ENCODE measurements at places on chromosomes 4 and X.
A peak's percentile ranks its signal among the peaks of the same experiment; 100 is the strongest.

DNA sequence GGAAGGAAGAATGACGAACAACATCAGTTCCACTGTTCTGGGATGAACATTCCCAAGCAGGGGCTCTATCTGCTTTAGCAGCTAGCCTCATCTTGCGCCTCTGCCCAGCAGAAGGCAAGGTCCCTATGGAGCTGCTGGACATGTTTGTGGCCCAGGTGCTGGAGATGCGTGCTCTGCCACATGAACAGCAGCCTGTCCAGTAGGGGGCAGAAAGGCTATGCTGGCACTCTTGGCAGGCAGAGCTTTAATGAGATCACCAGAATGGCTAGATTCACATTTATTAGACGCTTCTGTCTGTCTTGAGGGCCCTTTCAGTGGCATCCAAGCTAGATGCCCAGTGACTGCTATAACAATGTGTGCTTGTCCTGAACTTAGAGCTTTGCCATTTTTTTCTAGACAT, 1826.0 kb downstream of the STIM2 start:
- no peak for DNase-seq

DNA sequence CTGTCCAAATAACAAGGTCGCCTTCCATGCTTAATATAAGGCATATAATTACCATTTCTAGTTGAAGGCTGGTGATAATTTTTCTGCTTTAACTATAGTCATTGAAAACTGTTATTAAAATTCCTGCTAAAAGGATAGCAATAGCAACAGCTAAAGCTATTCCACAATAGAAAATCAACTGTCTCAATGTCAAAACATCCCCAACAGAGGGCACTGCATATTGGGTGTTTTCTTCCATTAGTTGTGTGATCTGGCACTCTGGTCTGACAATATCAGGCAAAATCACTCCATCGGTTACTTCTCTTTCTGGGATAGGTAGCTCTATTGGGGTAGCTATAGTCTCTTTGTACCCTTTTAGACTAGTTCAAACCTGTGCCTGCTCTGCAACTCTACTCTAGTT, 53.5 kb downstream of the TMPRSS11F start:
- no peak for DNase-seq

- no peak for DNase-seq
These were observed 24.3 kb downstream of the TMEM255A start for GRCh38 chrX:120286733-120287512.

GRCh38 chr4:107130157-107130556, 94.0 kb upstream of the DKK2 start:
- no peak for DNase-seq

DNA sequence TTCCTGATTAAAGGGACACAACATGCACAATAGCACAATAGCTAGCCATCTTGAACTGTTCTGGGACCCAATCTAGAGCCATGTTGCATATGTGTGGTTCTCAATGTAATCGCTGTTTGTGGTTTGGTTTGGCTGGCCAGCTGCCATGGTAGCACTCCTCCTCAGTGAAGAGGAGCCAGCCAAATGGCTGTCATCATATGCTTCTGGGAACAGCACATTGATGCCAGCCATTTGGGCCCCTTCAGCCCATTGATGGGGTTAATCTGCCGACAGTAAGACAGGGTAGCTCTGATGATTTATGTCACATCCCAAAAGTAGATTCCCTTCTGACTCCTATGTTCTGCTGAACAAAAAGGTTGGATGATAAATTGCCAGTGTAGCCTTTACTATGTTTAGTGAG, 48.5 kb downstream of the AWAT2 start:
- no peak for DNase-seq

DNA sequence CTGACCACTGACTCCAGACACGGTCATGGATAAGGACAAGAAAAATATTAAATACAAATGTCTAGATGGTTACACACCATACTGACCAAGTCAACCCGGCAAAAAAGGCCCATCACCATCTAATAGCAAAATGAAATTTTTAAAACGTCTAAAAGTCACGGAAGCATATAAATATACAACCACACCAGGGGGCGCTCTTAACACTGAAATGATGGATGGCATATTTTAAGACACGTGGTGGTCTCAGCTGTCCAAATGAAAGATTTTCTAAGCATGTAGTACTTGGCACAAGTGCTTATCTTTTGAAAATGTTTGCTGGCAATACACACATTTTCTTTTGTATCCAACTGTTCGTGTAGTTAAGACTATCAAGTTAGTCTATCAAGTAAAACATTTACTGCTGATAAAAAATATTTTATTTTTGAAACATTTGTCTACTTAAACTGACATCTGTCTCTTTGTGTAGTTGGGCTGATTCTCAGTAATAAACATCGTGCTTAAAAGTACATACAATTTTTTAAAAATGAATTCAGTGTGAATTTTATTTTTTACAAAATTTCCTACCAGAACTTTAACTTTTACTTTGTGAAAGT, 64.6 kb downstream of the COX7B2 start:
- DNase-seq, result peak; percentile 56

- no peak for DNase-seq
These were observed 129.3 kb downstream of the CPEB2 start for GRCh38 chr4:15131551-15131950.

GRCh38 chrX:100591256-100592051, 6.7 kb downstream of the TNMD start:
- no peak for DNase-seq

DNA sequence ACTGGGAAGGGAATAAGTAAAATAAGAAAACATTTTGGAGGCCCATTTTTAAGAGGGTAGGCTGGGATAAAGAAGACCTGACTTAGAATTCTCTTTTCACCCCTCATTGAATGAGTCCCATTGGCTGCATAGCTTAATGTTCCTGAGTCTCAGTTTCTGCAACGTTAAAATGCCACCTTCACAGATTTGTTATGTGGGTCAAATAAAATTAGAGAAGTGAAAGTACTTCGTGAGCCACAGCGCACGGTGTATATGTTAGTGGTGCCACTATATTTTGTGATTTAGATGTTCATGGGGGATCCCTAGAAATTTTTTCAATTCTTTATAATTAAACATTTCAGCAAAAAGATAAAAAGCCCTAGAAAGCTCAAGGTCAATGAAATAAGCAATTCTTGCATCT, 109.2 kb upstream of the HS3ST1 start:
- no peak for DNase-seq

GRCh38 chrX:6826856-6827255, 291.9 kb upstream of the VCX3A start:
- DNase-seq, result no peak

DNA sequence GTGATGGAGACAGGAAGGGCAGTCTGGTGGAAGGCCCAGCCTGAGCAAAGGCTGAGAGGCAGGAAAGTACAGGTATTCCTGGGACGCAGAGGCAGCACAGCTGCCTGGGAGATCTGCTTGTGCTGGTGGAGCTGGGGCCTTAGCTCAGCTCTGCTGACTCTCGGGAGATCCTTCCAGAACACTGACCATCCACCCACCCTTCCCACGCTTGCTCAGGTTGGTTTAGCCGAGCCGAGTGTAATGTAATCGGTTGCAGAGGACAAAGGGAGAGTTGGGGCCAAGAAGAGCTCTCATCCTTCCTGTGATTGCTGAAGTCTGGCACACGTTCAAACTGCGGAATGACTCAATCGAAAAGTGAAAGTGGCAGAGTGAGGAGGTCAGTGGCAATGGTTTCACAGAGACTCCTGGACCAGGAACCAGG, 43.1 kb upstream of the GPR78 start:
- no peak for DNase-seq

DNA sequence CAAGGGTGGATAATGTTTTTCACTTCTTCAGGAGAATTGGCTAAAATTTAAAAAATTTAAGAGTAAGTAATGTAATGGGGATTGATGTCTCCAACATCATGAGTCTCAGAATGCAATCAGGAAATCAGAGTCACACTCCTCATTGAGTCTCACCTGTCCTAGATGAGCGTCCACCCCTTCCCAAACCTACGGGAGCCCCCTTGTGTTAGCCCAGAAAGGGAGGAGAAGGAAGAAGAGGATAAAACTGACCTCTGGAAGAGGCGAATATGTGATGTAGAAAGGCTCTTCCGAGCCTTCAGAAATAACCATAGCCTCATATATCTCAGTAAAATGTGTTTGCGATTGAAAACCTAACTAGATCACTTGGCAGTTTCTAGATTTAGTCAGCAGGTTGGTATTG, 157.1 kb downstream of the DCLK2 start:
- no peak for DNase-seq

DNA sequence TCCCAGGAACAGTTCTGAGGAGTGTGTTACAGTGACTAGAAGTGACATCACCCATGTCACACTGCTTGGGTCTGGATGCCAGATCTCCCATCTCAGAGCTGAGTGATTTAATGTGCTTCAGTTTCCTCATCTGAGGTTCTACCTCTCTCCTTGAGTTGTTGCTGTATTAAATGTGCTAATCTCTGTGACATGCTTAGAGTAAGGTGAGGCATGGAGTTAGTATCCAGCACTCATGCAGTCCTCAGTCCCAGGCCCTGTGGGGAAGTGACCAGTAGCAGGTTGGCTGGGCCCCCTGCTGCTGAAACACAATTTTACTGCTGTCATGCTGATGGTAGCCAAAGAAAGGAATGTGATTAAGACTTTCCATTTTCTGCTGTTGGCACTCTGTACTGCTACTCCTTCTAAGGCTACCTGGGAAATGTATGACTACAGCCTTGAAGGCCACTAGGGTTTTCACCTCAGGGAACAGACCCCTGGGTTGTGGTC, 639.6 kb downstream of the MID1IP1 start:
- no peak for DNase-seq

- DNase-seq, result no peak
These were observed 446.0 kb downstream of the FAM47A start for GRCh38 chrX:33686105-33686504.

GRCh38 chrX:39318506-39319343, 517.5 kb downstream of the MID1IP1 start:
- no peak for DNase-seq

- DNase-seq, result no peak
These were observed 122.9 kb upstream of the FMR1 start for GRCh38 chrX:147788641-147789350.

- DNase-seq, result no peak
These were observed 70.5 kb downstream of the SLC9A6 start for GRCh38 chrX:136055651-136056221.

DNA sequence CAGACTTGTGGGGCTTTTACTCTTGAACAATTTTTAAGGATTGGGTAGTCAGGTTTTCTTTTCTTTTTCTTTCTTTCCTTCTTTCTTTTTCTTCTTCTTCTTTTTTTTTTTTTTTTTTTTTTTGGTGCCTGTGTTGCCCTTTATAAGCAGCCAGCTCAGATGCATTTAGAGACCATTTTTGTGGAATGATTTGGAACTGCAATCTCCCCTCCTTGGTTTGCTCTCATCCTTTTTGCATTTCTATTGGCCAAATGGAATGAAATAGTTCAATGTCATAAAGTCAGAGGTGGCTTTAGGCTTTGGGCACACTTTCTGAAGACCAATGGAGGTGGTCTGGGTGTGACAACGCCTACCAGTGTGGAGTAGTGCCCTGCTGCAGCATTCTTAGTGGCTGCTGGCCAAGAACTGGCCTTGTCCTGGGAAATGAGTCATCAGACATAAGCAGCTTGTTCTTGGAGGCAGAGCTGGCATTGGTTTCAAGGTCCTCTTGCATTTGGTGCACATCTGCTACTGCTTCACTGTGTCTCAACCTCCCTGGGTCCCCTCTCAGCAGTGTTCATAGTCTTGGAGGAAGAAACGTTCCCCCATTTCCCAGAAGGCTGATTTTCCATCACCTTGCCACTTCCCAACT, 84.5 kb downstream of the CT47B1 start:
- DNase-seq, result no peak

- DNase-seq, result no peak
These were observed at the start of gene SLC2A9 for GRCh38 chr4:10020871-10021652. Gene SLC2A9, minus strand, starts transcription at chr4:10021497. Its CDS starts 68 bp downstream, at chr4:10021429.

DNA sequence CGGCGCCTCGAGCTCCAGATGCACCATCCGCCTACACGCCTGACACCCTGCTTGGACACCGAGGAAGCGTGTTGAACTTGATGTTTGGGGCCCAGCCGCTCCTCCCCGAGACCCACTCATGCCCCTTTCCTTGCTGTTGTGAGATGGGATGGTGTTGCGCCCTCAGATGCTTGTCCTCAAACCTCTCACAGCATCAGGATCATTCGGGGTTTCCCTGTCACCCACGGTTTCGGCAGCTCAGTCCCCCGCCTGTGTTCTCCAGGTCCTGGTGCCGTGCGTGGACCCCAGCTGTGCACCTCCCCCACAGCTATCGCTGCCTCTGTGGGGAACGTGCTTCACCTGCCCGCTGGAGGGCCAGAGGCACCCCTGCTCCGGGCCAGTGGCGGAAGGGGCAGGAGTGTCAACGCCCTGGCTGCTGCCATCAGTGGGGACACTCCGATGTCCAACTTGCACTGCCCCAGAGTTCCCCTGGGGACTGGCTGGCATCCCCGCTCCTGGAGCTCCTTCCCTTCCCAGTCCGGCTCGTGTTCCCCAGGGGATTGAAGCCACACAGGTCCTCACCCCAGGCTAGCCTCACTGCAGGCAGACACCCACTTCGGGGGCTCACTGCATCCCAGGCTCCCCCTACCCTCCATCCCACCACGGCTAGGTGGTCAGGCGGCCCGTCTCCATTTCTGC, 82.3 kb upstream of the ADRA2C start:
- DNase-seq, result no peak

- DNase-seq, result no peak
These were observed 56.1 kb upstream of the EIF1AX start for GRCh38 chrX:20197641-20198210.

DNA sequence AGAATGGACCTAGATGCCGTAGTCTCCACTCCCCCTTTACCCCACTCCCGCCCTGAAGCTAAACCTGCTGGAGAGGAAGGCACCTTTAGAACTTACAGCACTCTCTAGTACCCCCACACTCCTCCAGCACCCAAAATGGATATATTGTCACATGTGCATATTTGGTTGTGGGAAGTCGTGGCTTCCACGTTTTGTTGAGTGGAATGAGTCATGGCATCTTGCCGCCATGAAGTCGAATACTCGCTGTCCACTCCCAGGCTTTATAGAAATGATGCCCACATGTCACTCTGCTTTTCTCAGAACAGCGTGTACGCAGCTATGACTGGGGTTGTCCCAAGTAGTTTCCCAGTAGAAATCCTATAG, 545 bp downstream of the ABCE1 start:
- peak; percentile 27 for DNase-seq

DNA sequence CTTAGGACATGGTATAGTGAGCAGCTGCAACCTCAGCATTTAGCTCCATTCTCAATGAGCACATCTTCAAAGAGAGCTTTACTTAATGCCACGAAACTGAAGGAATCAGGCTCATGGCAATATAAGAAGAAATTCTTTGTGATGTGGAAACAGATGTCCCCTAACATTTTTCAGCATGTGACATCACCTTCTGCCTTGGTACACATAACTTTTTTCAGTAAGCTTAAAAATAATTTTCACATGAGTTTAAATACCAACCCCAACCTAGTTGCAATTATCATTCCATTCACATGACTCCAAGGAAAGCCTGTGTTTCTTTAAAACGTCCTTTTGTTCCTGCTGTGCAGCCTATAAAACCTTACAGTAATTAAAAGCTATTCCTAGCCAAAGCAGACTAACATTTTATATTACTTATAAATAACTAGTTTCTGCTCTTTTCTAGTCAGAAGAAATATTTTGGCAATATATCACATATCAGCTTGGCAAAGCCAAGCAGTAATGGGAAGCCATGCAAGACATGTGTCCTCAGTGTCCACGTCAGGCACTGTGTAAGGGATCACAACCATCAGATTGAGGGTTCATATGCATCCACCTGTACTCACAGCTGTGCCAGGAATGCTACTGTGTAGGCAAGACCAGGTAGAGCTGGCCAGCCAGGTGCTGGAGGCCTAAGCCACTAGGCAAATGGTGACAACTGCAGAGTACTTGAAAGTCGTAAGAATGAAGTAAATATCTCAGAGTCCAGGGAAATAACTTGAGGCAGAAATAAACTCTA, 466.6 kb downstream of the INPP4B start:
- no peak for DNase-seq

- peak; percentile 42 for DNase-seq
These were observed at the start of gene OCRL for GRCh38 chrX:129540068-129540653. Gene OCRL, plus strand, starts transcription at chrX:129540259. Its CDS starts 181 bp downstream, at chrX:129540440.

Measured in stimulated activated CD4-positive, alpha-beta T cell treated with anti-CD3 and anti-CD28 coated beads, Interleukin-2, amount 100 ng/mL, for 48 hours (primary cell).